ENCODE measurements at places on chromosomes 13 and 19.

- DNase-seq = no peak
These were observed 1917.4 kb downstream of the OLFM4 start for GRCh38 chr13:54945973-54946372.

- DNase-seq = no peak
These were observed 2.2 kb downstream of the PDE4C start for GRCh38 chr19:18223860-18224524.

- no peak for DNase-seq
These were observed 38.9 kb downstream of the DZIP1 start for GRCh38 chr13:95605448-95606125.

GRCh38 chr13:110820322-110820721 is 94.5 kb downstream of the ANKRD10 start:
- DNase-seq = no peak

- DNase-seq = no peak
These were observed 117.6 kb downstream of the GGACT start for GRCh38 chr13:100470866-100471505.

DNA sequence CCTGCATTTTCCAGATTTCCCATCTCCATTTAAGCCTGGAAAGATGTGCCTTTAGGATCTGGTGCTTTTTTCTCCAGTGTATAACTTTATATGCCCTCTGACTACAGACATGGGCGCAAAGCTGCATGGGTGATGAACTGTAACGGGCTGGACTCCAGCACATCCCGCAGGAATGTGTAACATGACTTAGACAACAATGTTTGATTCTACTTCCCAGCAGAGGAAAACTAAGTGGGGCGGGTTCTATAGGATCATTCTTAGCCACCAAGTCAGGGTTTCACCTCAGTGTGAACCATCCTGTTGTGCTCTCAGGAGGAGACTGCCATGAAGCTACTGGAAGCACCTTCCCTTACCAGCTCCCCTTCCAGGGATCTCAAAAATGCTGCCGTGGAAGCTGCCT is 93.2 kb upstream of the SERP2 start:
- DNase-seq = peak; percentile 82

GRCh38 chr13:47904241-47904640 is 96.8 kb downstream of the SUCLA2 start:
- no peak for DNase-seq

- no peak for DNase-seq
These were observed 184.2 kb downstream of the SUCLA2 start for GRCh38 chr13:47816831-47817230.

DNA sequence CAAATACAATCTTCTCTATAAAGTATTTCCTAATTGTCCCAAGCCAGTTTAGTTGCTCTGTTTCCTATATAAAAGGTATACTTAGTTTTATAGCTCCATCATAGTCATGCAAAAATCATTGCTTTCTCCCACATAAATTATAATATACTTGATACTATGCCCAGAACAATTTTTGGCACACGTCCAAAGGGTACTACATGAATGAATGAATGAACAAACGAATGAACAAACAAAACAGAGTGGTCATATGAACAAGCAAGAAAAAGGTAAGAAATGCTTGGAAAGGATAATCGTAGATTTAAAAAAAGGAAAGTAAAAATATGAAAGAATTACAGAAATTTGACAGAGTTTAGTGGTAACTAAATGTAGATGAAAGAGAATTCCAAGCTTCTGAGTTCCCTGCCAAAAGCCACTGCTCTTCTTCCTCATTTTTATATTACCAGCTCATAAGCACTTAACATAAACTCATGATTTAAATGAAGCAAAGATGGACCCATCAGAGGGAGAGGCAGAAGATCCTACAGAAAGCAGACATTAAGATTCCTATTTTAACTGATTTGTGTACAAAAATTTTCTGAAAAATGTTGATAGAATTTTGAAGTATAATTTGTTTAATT is 123.2 kb downstream of the ENOX1 start:
- peak; percentile 46 for DNase-seq

DNA sequence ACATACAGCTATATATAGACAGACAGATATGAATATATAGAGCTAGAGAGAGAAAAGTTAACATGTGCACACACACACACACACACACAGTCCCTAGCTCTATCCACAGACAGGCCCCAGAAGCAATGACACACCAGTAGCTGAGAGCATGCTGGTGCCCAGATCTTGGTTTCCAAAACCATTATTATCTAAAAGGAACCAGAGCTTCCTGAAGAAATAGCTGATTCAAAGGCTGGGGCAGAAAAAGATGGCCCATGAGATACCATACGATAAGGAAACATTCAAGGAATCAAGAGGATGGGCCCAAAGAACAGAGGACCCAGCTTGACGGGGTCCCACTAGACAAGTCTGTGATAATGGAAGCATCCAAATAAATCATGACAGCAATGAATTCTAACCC is 53.4 kb downstream of the ABCC4 start:
- DNase-seq = no peak

DNA sequence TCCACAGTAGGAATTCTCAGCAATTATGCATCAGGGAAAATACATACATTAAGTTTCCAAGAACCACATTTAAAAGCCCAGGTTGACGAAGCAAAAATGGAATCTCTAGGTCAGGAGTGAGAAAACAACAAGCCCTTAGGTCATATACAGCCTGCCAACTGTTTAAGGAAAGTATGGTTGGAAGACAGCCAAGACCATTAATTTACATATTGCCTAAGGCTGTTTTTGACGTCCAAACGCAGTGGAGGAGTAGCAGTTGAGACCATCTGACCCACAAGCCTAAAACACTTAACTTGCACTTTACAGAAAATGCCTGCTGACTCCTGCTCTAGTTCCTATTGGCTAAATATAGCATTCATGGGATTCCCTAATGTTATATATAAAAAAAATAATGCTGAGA is 299.0 kb downstream of the ITGBL1 start:
- peak; percentile 88 for DNase-seq
